ENCODE measurements at places on chromosomes 6 and 20.

DNA sequence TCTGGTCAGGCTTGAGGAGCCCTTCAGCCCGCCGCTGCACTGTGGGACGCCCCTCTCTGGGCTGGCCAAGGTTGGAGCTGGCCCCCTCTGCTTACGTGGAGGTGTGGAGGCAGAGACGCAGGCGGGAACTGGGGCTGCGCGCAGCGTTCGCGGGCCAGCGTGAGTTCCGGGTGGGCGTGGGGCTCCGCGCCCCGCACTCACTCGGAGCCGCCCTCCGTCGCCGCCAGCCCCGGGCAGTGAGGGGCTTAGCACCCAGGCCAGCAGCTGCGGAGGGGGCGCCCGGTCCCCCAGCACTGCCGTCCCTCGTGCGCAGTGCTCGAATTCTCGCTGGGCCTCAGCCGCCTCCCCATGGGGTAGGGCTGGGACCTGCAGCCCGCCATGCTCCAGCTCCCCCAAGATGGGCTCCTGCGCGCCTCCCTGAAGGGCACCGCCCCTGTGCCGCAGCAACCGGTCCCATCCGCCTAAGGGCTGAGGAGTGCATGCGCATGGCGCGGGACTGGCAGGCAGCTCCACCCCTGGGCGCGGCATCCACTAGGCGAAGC lies 695.9 kb downstream of the EPHA7 start:
- no peak for DNase-seq

DNA sequence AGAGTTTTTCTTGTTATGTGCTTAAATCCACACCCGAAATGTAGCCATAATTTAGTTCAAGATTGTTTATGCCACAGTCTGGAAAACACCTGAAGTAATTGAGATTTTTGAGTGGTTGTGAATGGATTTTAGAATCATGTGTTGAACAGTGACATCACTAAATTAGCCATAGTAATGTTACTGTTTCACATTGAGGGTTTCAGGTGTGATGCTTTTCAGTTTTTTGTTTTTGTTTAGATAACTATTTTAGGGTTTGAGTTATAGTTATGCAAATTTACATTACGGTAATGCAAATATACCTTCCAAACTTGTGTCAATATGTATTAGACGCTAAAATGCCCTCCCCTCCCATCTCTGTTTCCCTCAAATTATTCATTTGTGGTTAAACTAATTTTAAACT lies 22.9 kb downstream of the QKI start:
- no peak for DNase-seq

DNA sequence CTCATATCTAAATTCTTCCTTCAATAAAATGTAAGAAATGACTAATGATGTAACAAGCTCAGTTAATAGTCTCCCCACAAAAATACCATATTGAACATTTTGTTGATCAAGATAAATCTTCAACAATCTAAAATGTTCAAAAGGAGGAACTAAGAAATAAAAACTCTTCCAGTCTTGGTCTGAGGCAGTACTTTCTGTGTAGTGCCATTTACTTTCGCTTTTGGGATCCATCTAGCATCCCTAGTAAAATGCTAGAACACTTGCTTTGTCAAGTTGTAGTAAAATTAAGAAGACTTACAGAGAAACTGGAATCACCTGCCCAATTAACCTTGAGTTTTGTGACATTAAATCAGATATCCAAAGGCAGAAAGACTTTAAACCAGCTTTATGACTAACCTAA lies 246.4 kb downstream of the KHDRBS2 start:
- DNase-seq = no peak

DNA sequence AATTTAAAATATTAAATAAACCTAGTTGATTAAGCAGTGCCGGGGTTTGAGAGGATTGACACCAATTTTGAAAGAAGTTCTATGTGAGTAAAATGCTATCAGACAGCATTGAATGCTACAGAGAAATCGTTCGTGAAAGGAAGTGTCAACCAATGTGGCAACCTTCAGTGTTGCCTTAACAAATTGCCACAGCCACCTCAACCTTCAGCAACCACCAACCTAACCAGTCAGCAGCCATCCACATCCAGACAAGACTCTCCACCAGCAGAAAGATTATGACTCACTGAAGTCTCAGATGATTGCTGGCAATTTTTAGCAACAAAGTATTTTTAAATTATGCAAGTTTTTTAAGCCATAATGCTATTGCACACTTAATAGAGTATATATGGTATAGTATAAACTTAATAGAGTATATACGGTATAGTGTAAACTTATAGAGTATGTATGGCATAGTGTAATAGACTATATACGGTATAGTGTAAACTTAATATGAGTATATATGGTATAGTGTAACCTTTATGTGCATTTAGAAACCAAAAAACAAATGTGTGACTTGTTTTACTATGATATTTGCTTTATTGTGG lies 65.3 kb upstream of the ID4 start:
- DNase-seq = no peak

- no peak for DNase-seq
These were observed 126.2 kb downstream of the LINC00237 start for GRCh38 chr20:20979934-20980333.

DNA sequence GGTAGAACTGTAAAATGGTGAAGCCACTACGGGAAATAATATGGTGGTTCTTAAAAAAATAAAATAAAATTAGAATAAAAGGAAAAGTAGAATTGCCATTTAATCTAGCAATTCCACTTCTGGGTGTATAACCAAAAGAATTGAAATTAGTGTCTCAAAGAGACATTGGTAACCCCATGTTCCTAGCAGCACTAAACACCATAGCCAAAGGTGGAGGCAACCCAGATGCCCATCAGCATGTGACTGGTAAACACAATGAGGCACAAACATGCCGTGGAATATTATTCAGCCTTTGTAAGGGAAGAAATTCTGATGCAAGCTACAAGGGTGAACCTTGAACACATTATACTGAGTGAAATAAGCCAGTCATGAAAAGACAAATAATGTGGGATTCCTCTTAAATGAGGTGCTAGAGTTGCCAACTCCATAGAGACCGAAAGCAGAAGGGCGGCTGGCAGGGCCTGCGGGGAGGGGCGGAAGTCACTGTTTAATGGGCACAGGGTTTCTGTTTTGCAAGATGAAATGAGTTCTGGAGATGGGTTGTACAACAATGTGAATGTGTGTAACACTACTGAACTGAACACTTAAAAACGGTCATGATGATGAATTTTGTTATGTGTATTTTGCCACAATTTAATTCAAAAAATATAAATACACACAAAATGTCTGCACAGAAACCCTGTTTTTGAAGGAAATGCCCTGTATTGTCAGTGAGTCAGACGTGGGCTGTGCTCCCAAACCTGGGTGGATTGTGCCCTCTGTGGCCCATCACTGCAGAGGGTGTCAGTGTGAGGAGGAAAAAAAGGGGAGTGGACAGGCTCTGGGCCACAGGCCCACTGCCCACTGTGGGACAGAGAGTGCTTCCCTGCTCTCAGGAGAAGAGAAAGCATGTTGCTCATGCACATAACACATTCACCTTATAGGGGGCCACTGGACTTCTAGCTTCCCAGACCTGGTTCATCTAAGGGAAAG lies 49.6 kb upstream of the CD93 start:
- no peak for DNase-seq

DNA sequence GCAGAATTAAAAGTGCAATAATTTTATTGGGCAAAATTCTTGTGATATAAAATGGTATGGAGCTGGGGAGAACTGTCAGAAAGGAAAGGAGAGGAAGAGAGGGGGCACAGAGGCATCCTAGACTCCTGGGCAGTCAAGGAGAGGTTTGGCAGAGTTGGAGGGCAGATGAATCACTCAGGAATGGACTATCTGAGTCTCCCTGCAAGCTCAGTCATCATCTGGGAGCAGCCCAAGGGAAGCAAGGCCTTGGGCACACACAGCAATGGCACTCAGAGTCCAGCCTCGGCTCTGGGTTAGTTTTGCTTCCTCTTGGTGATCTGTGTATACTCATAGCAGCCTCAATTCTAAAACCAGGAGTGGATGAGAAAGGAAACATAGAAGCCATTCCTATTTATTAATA lies 67.2 kb downstream of the SLC22A1 start:
- DNase-seq = no peak

DNA sequence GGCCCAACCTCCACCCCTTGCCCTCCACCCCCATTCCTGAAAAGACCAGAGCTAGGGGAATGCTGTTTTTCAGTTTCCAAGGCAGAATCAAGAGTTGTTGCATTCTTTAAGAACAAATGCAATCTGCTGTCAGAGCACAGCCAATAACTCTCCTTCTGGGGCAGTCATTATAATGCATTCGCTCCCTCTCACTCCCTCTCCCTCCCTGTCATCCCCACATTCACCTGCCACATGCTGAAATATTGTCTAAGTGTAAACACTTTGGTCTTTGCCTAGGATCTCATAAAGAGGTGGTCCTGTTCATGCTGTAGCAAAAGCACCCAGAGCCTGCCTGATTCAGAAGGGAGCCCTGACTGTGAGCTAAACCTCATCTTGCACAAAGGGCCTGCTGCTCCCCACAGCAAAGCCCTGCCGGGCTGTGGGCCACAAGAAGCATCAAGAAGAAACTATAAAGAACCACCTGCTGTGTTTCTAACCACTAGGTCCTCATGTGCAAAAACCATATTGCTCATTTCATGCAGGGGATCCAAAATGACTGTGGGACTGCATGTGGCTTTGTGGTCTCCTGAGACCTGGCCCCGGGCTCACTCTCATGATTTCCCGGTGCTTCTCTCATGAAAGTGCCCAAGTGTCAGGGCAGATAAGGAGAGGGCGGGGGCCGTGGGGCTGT lies 85.6 kb downstream of the GPR6 start:
- no peak for DNase-seq

DNA sequence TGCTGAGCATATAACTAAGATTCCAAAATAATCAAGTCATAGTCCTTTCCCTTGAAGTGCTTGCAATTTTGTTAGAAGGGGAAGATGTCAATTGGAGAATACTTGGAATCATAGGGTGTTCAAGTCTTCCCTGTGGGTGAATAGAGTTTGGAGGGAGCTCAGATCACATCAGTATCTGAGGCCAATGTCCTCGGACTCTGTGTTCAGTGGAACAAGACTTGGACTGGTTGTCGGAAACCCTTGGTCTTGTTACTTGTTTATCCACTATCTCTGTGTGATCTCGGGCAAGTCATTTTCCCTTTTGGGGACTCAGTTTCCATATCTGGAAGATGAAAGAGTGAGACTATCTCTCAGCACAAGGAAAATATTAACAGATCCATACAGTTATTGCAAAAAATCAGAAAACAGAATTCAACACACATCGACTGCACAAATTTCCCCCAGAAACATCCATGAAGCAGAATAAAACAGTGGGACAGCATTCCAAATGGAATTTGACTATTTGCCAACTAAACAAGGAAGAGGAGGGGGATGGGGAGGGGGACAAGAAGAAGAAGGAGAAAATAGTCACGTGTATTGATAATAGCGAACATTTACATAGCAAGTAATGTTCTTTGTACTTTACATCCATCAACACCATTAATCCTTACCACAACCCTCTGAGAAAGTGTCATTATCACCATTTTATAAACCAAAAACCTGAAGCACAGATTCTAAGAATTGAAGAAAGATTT lies 3.9 kb upstream of the EDEM2 start:
- no peak for DNase-seq

- DNase-seq = no peak
These were observed 16.5 kb downstream of the RIPOR2 start for GRCh38 chr6:24919056-24919892.

- no peak for DNase-seq
These were observed 9.5 kb downstream of the DDX27 start for GRCh38 chr20:49228676-49229075.

GRCh38 chr6:11911538-11911937 lies 100.6 kb upstream of the HIVEP1 start:
- DNase-seq = no peak

GRCh38 chr6:82603871-82604270 lies 240.3 kb downstream of the TPBG start:
- no peak for DNase-seq

DNA sequence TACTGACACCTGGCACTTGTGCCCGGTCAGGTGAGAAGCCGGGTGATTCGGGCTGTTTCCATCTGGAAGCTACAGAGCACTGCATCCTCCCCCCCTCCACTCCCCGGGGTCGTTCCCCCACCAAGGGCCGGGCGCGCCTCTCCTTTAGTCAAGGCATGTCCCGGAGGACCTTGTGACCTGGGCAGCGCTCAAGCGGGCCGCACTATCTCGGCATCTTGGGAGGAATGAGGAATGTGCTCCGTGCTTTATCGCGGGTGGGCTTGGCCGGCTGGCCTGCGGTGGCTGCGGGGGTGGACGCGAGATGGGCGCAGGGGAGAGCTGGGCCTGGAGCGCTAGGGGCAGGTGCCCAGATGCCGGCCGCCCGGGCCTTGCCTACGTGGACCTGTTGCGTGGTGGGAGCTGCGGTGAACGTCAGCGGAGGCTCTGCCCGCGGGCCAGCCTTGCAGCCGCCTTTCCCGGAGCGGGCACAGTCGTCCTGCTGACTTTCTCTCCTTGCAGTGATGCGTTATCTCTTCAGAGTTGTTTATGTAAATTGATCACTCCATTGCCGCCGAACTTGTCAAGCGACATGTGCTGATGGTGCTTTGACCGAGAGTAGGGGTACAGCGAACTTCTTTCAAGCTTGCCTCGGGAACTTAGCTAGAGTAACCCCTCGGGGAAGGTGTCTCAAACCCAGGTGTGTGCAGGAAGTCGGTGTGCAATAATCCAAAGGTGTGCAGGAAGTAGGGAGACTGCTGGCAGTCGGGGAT lies 1.1 kb downstream of the LRRC1 start:
- DNase-seq = no peak

DNA sequence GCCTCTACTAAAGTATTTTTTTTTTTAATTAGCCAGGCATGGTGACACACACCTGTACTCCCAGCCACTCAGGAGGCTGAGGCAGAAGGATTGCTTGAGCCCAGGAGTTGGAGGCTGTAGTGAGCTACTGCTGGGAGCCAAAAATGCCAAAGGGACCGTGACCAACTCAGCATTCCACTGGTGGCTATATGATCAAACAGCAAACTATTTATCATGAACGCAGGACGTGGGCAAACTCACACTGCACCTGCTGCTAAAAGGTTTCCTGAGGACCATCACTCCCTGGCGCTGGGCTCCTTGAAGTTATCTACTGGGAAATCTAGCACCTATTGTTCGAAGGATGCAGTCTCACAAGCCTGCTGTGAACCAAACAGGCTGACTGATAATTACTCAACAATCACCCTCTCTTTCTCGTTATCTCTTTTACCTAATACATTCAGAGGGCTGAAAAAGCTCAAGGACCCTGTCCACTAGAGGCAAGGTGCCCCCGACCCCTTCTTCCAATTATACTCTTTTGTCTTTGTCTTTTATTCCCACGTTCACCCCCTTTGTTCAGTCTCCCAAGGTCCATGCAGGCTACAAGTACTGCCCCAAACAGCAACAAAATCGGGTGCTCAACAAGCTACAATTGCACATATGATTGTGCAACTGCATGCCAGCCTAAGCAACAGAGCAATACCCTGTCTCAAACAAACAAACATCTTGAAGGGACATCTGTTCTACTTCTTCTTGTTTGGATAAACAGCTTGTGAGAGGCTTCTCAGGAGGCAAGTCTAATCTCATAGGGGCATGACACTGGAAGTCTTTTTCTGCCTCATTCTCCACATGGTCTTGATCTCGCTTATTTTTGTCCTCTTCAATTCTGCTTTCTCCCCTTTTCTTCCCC lies 47.7 kb upstream of the PLN start:
- DNase-seq = no peak

Data from stimulated activated CD8-positive, alpha-beta memory T cell treated with anti-CD3 and anti-CD28 coated beads, Interleukin-7, amount 100 ng/mL, for 24 hours (primary cell).